Activated CD4-positive, alpha-beta T cell treated with anti-CD3 and anti-CD28 coated beads for 4 hours (primary cell): ENCODE measurements at places on chromosomes 1 and 21.
A peak's percentile ranks its signal among the peaks of the same experiment; 100 is the strongest.

DNA sequence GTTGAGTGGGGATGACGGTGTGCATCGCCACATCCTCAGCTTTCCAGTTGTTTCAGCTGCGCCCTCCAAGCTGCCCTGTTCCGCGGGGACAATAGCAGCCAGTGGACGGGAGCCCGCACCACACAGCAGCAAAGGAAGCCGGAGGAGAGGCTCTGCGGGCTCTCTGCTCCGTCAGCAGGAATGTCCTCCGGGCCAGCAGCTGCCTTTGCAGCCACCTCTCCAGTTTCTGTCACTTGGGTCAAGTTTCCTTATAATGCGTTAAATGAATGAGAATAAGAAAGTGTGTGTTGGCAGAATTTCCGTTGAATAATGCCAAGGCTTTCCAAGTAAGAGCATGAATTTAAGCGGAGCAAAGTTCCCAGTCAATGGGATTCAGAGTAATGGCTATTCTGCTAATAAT, 263.3 kb downstream of the KIF26B start:
- no peak for DNase-seq

GRCh38 chr1:204863730-204864129, 6.9 kb upstream of the NFASC start:
- DNase-seq, result no peak

- DNase-seq, result no peak
These were observed 46.2 kb downstream of the C1orf198 start for GRCh38 chr1:230822092-230822581.

GRCh38 chr1:63774617-63775417, 1.0 kb downstream of the ROR1 start:
- DNase-seq, result no peak

DNA sequence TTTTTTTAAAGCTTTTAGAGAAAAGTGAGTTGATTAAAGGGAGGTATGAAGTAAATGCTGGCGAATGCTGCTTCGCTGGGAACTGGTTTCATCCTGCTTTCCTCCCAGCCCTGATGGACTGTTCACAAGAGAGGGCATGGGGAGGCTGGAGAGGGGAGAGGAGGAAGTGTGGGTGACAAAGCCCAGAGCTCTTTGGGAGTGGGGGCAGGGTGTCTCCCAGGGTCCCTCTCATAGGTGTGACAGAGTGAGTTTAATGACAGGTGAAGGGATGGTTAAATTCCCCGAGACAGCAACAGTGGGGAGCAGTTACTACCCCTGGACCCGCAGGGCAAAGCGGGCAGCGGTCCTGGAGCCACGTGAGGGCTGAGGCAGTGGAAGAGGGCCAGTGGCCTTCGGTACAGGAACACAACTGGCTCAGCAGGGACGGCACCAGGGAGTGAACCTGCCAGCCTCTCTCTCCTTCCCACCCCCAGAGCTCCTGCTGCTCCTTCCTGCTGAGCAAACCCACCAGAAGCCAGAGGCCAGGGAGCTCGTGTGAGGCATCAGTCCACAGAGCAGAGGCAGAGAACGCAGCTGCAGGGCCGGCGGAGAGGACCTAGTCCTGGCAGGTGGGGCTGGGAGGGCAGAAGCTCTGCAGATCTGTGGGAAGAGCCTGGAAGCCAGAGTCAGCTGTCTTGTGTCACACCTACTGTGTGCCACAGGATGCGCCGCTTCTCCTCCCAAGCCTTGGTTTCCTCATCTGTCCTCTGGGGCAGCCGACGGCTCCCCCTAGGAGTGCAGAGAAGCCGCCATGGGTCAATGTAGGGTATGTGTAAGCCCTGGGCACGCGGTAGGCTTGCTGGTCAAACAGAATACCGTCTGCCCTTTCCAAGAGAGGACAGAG, 20.9 kb upstream of the LRP8 start:
- DNase-seq, result no peak

DNA sequence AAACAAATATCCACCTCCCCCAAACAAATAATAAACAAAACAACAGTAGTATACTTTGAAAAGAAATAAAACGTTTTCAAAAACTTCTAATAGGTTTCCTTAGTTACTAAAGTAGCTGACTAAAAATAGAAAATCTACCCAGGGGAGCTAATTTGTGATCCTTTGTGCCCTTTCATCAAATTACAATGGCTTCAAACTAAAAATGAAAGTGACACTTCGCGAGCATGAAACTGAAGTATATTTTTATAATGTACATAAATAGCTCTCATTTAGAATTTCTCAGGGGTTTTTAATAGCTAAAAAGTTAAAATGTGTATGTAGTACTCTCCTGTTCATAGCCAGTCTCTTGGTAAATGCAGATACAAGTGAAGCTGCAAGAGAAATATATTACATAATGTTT, 78.4 kb downstream of the BRINP3 start:
- no peak for DNase-seq

DNA sequence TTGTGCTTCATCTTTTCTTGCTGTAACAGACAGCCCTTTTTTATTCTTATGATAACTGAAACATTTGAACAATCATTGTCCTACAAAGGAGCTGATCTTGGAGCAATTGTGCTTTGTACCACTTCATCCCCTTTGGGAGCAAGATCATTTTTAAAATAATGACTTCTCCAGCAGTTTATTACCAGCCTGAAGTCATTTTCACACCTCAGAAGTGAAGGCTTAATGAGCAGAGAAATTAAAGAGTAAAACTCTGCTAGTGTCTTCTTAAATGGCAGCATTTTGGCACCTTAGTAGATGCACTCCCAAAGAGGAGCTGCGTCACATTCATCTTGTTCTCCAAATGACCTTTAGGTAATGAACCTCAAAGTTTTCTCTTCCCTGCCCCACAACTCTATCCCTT, 439.6 kb upstream of the CAMK1G start:
- DNase-seq, result no peak

DNA sequence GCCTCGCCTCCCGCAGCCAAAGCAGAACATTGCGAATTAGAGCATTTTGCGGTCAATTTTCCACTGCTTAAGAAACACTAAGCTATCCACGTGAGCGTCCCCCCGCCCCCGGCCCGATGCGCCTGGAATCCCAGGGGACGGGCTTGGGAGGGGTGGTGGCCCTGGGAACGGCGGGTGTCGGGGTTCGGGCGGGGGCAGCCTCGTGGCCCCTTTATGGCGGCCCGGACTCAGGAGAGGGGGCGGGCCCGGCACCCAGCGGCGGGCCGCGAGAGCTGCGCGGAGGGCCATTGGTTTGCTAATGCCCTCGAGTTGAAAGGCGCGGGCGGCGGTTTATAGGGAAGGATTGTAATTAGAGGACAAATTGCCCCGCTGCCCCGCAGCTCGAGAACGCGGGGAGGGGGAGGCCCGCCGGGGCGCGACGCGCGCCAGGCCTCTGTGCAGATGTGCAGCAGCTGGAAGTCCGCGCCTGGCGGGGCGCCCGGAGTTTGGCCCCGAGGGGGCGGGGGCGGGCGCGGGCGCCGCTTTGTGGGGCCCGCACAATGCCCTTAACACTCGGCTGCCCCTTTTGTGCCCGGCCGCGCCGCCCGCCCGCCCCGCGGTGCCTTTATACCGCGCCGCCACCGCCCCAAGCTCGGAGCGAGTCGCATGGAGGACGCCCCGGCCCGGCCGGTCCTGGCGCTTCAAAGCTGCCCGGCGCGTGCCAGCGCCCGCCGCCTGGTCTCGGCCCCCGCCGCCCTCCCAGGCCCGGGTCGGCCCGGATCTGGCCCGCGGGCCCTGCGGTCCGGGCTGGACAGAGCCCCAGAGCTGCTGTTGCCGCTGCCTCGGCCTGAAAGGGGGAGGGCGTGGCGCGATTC, 1.9 kb upstream of the HES3 start:
- no peak for DNase-seq

GRCh38 chr1:62953633-62954032, 169.7 kb downstream of the ATG4C start:
- DNase-seq, result no peak

DNA sequence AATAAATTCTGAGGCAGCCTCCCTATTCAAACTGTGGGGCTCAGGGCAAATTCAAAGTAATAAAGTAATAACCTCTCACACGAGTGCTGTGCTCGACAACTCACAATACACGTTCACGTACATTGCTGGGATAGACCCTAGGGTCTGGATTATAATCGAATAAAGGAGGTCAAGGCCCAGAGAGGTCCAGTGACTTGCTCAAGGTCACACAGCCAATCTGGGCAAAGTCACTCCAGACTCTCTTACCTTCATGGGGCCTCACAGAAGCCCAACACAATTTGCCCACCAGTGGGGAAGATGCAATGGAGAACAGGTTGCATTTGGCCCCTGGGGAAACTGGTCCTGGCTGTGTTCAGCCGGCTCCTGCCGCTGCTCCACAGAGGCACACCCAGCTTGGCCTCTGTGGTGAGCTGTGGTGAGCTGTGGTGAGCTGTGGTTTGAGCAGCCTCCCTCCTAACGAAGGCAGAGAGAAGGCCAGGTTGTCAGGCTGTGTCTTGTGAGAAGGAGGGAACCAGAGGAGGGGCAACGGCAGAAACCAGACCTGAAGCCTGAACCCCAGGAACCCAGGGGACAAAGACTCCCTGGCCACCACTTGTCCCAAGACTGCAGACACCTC, 35.1 kb downstream of the NUAK2 start:
- peak; percentile 31 for DNase-seq

DNA sequence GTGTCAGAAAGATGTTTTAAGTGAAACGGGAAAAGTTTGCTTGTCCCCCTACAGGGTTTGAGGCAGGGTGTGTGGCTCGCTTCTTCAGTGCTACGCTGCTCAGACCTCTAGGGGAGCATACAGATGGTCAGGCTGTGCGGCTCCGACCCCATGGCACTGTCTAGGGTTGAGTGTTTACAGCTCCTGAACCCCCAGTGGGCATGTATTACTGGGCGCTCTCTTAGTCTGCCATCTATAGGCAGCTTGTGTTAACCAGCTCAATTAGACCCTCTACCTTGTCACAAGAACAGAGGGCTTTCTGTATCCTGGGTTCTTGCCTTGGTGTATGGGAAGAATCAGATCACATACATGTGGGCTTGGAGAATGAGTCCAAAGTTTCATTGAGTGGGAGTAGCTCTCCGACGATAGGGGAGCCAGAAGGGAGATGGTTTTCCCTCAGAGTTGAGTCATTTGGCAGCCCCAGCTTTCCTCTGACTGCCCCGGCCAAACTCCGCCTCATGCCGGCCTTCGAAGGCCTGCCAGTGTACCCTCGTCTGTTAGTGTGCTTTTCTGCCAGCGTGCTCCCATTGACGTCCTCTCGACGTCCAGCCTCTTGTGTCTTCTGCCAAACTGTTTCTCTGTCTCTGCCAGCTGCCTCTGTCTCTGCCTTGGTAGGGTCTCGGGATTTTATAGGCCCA, 38.6 kb upstream of the ADGRL4 start:
- DNase-seq, result no peak

- DNase-seq, result no peak
These were observed 64.2 kb downstream of the SERINC2 start for GRCh38 chr1:31476891-31477846.

DNA sequence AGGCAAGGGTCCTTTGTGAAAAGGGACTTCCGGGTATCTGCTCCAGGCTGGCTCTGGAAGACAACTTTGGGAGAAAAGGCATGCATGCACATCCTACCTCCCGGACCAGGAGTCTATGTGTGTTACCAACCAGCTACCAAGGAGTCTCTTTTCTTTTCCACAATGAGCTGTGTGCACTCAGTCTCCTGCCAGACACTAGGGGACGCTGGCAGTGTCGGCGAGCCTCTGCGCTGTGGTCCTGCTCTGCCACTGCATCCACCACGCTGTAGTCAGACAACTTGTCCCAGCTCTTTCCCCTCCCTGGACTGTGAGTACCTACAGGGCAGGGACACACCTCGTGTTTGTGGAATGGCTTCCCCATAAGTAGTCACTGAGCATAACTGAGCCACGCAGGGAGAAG, 5.1 kb upstream of the SSR2 start:
- no peak for DNase-seq

GRCh38 chr1:48105165-48105564, 108.0 kb upstream of the TRABD2B start:
- DNase-seq, result no peak
